Fibroblast of skin of left biceps (primary cell): ENCODE measurements at places on chromosomes 1 and 21.
A peak's percentile ranks its signal among the peaks of the same experiment; 100 is the strongest.

DNA sequence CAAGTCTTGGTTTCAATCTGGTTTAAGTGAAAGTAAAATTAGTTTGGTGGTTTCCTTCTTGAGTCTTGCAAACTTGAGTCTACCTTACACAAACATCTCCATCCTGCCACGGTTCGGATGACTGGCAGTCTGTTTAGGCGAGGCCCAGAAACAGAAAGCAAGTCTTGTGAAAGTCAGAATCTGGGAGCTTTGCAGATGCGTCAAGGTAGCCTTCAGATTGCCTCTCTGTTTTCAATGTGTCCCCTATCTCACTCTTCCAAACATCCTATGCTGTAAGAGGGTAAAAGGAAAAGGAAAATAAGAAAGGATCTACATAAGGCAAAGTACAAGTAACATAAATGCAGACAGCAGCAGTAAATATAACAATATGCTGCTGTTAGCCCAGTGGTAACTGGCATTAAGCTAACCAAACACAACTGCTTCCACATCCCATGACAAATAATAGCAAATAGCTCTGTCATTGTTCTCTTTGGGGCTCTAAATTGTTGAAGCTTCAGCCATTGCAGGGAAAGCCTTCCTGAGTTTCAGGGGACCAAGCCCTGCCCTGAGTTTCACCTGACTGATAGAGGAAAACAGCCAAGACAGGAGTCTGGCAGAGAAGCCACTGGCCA is 26.2 kb upstream of the C1orf105 start:
- no peak for DNase-seq

DNA sequence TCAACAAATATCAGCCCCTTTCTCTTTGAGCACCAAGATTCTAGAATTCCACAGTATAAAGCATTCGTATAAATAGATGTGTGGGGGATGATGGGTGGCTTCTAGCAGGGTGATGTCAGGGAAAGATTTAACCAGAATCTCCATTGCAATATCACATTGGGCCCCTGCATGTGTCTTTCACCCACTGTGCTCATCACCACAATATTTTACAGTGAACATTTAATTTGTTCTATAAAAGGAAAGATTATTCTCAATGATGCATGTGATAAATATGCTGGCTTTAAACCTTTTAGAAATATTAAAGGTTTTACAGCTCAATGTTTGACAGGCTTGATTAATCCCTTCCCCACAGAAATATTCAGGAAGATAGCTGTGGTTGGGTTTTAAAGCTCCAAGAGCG is 457.8 kb upstream of the DAB1 start:
- DNase-seq = peak; percentile 27

GRCh38 chr1:10549904-10550664 is 75.3 kb downstream of the PEX14 start:
- no peak for DNase-seq

- no peak for DNase-seq
Observed at GRCh38 chr21:38170704-38171682, 85.8 kb upstream of the KCNJ15 start.

DNA sequence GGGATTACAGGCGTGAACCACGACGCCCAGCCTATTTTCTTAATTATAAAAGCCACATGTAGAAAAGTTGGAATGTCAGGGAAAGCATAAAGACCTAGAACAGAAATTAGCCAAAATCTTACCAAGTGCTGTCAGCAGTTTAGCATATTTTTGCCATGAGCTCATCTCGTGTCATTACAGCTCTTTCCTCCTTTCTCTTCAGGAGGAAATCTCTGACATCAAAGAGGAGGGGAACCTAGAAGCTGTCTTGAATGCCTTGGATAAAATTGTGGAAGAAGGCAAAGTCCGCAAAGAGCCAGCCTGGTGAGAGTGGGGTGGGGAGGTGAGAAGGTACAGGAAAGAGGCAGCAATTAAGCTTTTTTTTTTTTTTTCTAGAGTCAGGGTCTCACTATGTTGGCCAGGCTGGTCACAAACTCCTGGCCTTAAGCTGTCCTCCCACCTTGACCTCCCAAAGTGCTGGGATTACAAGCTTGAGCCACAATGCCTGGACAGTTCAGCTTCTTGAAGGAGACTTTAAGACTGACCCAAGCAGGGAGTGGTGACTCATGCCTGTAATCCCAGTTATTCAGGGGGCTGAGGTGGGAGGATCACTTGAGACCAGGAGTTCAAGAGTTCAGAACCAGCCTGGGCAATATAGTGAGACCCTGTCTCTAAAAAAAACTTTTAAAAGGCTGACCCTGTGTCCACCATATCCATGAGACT is 8.4 kb upstream of the BGLAP start:
- DNase-seq = peak; percentile 68

- DNase-seq = no peak
Observed at GRCh38 chr1:110425612-110426152, 18.2 kb upstream of the LAMTOR5 start.

- DNase-seq = no peak
Observed at GRCh38 chr1:181485287-181486097, 2.2 kb downstream of the CACNA1E start.

DNA sequence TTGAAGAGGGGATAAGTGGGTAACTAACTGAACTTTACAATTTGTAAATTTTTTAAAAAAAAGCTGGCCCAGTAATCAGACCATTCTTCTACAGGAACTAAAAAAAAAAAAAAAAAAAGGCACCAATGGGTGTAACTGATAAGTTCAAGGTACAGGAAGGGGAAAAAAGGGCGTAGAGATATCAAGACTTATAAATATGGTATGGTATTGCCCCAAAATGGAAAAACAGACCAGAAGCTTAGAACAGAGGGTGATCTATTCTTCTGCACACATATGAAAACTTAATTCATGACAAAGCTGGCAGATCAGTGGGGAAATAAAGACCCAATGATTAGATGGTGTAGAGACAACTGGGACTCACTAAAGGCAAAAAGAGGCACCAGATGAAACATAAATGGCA is 58.9 kb downstream of the LHX4 start:
- DNase-seq = no peak

DNA sequence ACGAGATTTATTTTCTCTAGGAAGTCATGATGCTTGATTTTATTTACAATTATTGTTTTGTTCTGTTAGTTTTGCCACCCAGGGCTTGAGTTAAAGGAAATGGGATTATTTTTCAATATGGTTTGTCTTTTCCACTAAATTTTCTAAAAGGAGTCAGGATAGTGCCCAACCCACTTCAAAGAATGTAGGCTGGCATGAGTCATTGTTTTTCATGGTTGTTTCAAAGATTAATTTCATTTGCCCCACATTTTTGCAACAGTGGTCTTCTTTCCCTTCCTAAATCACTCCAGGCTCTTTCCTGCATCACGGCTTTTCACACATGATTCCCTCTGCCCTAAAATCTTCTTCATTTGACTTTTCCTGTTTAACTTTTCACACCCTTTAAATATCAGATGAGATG is 2.5 kb downstream of the SLAMF6 start:
- no peak for DNase-seq

GRCh38 chr1:185170291-185170848 is 13.4 kb downstream of the SWT1 start:
- peak; percentile 19 for DNase-seq

DNA sequence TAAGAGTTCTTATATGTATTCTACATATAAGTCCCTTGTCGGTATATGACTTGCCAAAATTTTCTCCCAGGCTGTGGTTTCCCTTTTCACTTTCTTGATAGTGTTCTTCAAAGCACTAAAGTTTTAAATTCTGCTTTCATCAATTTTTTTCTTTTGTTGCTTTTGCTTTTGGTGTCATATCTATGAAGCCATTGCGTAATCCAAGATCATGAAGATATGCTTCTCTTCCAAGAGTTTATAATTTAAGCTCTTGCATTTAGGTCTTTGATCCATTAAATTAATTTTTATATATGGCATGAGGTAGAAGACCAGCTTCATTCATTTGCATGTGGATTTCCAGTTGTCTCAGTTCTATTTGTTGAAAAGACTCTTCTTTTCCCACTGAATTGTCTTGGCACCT is 22.2 kb downstream of the DESI2 start:
- no peak for DNase-seq
